Iris pigment epithelial cell (primary cell): ENCODE measurements at places on chromosomes 7 and 10.

DNA sequence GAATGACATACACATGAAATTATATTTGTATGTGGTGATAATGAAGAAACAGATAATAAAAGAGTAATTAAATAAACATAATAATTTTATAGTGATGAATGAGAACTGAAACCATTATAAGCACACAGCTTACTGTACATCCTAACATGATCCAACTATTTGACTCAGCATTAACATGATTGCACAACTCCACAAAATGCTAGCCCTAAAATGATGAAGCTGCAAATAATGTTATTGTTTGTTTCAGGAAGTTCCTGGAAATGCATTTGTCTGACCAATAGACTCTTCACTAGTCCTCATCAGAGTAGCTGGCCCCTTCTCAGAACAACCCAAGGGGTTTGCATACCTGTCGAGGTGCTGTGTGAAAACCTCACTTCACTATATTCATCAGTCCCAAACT, 115.5 kb downstream of the RTKN2 start:
- peak; percentile 85 for DNase-seq

DNA sequence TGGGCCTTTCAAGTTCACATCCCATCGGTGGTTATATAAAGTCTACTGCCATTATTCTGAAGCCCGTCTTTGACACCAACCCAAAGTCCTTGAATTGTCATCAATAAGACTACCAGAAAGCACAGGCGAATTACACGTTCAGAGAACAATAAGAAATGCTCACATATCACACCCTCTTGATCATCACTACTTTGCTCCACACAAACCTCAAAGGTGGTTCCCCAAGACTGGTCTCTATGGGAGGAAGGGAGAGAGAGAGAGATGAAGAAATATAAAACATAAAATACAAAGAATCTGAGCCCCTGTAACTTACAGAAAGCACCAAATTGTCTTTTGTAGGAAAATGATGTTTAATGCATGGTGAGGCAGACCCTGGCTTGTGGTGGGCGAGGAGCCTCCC, 4.4 kb downstream of the HIPK2 start:
- peak; percentile 35 for DNase-seq

DNA sequence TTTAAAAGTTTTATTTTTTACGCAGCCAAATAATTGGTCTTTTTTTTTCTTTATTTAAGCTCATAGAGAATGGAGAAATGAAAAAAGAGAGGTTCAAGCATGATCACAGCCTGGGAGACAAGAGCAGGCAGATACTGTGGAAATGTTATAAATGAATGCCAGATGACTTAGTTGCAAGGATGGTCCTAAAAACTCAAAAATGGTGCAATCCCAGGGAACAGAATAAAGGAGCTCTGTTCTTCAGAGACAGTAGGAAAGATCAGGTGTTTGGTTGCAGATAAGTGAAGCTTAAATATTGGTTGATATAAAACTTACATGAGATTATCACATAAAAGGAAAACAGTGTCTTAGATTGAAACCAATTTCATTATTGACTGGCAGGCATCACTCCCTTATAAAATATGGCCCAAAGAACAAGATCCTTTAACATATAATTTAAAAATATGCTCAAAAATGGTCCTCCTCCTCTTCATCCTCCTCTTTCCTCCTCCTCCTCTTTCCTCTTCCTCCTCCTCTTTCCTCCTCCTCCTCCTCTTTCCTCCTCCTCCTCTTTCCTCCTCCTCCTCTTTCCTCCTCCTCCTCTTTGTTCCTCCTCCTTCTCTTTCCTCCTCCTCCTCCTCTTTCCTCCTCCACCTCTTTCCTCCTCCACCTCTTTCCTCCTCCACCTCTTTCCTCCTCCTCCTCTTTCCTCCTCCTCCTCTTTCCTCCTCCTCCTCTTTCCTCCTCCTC, 18.6 kb downstream of the GNAT3 start:
- no peak for DNase-seq

DNA sequence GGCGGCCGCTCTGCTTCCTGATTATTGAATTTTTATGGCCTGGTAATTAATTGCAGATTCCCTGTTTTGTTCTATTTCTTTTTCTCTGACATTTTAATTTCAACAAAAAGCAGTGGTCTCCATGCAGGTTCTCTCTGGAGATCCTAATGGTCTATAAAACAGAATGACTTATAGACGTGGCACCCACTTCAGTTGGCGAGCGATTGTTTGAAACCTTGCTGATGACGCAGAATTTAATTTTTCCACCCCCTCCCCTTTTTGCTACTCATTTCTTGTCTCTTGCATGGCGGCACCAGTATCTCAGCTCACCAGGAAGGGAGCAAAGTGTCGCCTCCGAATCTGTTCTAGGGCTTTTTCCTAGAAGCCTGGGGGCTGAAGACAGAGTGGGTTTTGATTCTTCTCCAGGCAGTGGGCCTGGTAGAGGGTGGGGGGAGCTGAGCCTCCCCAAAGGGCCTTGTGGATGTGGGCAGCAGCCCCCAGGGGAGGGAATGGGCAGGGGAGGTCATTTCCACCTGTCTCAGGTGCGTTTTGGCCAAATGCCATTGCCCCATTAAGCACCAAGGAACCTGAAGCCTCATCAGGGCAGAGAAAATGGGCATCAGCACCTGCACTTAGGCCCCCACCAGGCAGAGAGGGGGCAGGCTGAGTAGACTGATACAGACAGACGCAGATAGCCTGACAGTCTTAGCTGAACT, 3.5 kb upstream of the COMTD1 start:
- no peak for DNase-seq

GRCh38 chr7:75655536-75655935, 83.2 kb downstream of the HIP1 start:
- DNase-seq, result no peak

- DNase-seq, result peak; percentile 77
Observed at GRCh38 chr10:89279421-89279869, 22.4 kb upstream of the IFIT2 start.
